Stimulated activated CD4-positive, alpha-beta T cell treated with anti-CD3 and anti-CD28 coated beads, Interleukin-1b, Interleukin-23, amount 100 ng/mL, for 1 hour (primary cell): ENCODE measurements at places on chromosomes 2 and 18.

DNA sequence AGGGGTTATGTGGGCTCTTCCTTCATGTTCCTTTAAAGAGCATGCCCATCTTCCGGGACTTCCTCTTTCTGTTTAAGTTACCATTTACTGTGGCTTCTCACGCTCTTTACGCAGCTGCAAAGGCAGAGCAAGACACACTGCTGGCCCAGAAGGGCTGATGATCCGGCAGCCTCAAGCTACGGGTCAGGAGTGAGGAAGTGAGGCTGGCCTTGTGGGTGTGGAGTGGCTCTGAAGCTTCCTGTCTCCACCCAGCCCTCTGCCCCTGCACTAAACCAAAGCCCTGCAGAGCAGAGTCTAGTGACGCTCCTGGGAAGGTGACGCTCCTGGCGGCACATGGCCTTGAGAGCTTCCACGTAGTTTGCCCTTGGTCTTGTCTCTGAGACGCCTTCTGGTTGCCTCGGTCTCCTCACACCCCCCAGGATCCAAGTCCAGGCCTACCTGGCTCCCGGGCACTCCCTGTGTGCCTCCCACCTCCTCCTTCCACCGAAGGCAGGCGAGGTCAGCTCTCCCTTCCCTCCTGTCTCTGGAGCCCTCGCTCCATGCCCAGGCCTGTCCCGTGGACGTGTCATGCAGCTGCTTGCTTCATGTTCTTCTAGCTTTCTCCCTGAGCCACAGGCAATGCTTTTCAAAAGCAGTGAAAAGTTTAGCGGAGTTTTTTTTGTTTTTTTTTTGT, 50.3 kb downstream of the ARL4C start:
- peak; percentile 22 for DNase-seq

- no peak for DNase-seq
These were observed 151.0 kb downstream of the TRIB2 start for GRCh38 chr2:12867631-12868287.

DNA sequence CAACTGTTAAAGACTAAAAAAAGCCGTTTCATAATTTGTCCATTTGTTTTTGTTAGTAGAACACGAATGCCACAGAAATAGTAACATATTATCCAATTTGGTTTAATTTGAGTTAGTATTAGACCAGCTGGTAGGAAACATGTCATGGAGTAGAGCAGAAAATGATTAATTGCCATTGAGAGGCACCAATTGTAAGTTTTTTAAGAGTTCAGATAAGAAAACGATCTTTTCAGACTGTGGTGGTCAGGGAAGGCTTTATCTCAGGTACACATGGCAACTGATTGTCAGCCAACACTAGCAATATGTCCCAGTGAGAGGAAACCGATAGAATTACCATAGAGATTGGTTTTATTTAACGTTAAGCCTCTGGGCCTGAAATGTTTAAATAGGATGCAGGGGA, 438.2 kb upstream of the MAP2 start:
- DNase-seq = no peak

GRCh38 chr2:39419282-39420223, 17.5 kb downstream of the MAP4K3 start:
- DNase-seq = no peak

GRCh38 chr18:32317651-32318050, 127.8 kb downstream of the MEP1B start:
- no peak for DNase-seq
